ENCODE measurements at places on chromosomes 1 and 21.

DNA sequence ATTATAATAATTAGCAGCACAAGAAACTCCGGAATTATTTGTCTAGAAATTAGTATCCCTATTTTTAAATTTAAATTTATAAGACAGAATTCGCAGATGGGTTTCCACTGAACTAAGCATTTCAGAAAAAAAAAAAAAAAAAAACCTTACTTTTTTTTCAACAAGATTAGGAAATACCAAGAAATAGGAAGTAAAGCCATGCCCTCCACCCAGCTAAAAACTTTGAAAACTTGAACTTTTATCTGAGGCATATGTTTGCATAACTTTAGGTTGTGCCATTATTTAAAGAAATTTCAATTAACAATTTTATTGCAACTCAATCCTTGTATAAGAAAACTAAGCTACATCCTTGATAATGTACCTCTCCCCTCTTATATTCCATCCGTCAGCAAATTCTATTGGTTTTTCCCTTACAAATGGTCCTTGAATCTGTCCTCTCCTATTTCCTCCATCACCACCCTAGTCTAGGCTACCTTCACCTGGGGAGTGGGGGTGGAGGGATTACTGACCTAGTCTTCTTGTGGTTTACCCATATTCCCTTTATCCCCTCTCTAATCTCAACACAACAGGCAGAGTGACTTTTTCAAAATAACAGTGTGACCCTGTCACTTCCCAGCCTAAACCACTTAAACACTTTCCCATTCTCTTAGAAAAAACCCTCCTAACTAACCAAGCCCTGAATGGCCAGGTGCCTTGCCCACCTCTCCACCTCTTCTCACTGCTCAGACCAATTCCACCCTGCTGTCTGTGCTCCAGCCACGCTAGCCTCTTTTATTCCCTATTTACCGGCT is 1.4 kb upstream of the EVI5 start:
- no peak for DNase-seq

DNA sequence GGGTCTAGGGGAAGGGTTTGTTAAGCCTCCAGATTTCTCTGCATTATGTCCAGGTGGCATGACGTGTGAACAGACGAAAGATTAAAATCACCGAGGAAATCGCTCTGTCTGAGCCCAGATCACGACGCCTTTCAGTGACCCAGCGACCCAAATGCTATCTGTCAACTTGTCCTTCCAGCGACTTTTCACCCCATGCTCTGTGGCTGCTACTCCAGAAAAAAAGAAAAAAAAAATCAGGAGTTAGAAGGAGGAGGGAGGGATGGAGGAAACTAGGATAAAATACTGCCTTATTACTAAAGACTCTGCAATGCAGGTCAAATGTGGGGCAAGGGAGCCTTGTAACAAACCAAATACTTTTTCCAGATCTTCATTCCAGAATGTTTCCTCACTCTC is 352.0 kb downstream of the NUF2 start:
- no peak for DNase-seq

GRCh38 chr1:227709451-227709850 is 25.7 kb downstream of the JMJD4 start:
- DNase-seq, result no peak

DNA sequence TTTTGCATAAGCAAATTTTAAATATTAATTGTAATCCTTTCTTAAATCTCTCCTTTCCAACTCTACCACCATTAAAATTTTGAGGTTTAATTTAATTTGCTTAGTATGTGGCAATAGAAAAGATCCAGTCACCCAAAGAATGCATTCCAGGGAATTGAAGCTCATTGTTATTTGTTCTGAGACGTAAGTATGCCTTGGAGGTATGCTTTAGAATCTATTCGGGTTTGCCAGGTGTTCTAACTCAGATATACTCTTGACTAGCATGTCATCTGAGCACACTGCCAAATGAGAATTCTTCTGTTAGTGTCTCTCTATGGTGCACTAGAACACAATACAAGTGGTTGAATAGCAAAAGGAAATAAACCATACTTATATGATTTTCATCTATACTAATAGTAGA is 813.6 kb upstream of the ADGRL2 start:
- no peak for DNase-seq

GRCh38 chr1:177783051-177783450 is 186.8 kb downstream of the SEC16B start:
- no peak for DNase-seq

DNA sequence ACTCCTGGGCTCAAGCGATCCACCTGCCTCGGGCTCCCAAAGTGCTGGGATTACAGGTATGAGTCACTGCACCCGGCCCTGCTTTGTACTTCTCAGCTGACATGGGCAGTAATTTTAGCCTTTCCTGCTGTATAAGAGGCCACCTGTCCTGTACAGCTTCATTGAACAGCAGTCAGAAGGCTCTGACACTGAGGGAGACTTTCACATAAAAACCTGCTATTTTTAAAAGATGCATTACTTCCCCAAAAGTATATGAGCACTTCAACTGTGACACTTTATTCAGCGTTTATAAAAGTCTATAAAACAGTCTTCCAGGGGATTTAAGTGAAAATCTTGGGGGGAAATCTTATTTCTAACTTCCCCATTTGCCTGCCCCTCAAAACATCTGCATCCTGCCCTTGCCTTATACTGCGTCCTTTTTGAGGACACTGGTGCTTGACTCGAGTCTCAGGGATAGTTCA is 17.6 kb downstream of the RNU5D-1 start:
- no peak for DNase-seq

DNA sequence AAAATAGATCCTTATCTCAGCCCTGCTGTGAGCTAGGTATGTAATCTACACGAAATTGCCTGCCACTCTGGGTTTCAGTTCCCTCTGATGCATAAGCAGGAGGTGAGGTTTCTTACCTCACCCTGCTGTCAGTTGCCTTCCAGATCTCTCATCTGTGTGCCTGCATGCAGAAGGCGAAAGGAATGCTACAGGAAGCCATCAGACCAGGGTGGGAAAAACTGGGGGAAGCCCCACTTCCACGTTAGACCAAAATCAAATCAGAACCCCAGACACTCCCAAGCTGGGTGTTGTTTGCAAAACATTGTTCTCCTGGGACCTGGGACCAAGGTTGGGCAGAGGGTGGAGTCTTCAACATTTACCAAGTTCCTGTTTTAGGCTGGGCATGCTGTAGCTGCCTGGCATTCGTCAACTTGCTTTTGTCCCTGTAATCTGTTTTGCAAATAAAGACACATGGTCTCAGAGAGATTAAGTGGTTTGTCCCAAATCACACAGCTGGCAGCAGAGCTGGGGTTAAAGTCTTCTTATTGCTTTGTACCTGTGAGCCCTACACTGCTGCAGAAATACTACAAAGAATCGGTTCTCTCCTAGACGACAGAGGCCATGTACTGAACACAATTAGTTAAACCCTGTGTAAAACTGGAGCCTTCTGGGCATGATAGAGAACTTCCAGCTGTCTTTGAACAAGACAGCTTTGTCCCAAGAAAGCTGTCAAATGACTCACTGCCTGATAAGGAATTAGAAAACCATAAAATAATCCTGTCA is 389.7 kb upstream of the RUNX1 start:
- DNase-seq, result no peak

- no peak for DNase-seq
These were observed 2.1 kb downstream of the GUK1 start for GRCh38 chr1:228142155-228142691.

DNA sequence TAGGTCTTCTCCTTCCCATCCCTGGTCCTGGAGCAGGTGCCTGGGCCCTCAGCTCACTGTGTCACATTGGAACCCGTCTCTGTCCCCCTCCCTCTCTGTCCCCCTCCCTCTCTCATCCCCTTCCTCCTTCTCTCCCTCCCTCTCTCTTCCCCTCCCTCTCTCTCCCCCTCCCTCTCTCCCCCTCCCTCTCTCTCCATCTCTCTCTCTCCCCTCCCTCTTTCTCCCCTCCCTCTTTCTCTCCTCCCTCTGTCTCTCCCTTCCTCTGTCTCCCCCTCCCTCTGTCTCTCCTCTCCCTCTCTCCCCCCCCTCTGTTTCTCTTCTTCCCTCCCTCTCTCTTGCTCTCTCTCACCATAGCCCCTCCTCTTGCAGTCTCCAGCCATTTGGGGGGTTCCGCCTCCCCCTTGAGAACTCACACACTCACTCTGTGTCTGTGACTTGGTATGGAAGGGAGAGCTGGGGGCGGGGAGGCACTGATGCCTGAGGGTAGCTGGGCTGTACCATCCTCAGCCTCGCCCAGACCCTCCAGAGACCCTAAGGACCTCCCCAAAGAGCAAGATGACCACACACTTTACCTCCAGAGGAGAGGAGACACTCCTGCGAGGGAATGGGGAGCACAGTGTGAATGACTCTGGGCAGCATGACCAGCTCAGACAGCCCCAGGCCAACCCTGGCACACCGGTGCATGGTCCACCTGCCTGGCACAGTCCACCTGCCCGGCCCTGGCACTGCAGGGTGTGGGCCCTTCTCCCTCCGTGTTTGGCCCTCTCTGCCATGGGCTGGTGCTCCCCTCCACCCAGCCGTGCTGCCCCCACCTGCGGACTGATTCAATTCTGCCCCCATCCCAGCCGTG is 102.8 kb upstream of the ARHGEF16 start:
- no peak for DNase-seq

DNA sequence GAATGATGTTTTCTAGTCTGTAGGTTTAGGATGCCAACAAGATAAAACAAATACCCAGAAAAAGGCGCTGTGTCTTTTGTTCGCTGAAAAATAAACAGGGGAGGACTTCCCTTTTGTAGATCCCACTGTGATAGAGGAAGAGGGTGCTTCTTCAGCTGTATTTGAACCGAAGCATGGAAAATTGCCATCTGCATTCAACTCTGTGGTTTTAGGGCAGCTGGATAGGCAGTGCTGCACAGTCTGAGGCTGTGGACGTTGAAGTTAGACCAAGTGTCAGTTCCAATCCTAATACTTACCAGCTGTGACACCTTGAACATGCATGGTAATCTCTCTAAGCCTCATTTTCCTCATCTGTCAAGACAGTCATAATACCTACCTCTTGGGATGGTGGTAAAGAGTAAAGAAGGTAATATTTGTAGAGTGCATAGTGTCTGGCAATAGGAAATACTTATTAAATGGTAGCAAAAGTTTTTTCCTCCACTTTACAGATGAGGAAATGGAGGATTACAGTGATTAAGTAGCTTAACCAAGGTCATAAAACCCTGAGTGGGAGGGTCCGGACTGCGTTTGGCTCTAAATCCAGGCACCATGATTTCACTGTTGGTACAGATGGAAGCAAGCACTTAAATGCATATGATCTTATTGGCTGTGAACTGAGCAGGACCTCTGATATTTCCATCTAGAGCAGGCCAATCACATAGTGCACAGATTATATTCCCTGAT is 48.5 kb downstream of the UTP25 start:
- DNase-seq, result no peak
